ENCODE measurements at places on chromosomes 12 and 14.

GRCh38 chr14:92677087-92677668 lies 71.2 kb downstream of the LGMN start:
- no peak for DNase-seq

DNA sequence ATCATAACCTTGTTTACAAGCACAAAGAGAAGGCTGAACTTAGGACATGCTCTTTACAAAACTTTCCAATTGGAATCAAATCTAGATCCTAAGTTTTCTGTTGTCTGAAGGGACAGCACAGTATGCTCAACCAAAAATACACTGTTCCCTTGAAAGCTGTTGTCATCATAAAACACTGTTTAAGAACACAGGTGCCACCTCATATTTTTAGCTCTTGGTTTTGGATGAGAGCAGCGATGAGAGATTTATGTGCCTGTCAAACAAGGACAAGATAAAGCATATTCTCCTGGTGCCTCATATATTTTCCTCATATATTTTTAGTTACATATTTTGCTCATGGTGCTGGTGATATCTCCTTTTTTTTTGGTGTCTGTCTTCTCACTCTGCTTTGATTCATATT lies 788.4 kb downstream of the AACS start:
- no peak for DNase-seq

- DNase-seq, result no peak
Observed at GRCh38 chr12:92334552-92334951, 188.9 kb upstream of the BTG1 start.

- DNase-seq, result no peak
Observed at GRCh38 chr12:58877243-58877743, 43.0 kb downstream of the LRIG3 start.

GRCh38 chr12:109112720-109113465 lies 3.5 kb upstream of the ACACB start:
- no peak for DNase-seq

- DNase-seq, result no peak
Observed at GRCh38 chr14:95274874-95275273, 44.8 kb downstream of the CLMN start.

DNA sequence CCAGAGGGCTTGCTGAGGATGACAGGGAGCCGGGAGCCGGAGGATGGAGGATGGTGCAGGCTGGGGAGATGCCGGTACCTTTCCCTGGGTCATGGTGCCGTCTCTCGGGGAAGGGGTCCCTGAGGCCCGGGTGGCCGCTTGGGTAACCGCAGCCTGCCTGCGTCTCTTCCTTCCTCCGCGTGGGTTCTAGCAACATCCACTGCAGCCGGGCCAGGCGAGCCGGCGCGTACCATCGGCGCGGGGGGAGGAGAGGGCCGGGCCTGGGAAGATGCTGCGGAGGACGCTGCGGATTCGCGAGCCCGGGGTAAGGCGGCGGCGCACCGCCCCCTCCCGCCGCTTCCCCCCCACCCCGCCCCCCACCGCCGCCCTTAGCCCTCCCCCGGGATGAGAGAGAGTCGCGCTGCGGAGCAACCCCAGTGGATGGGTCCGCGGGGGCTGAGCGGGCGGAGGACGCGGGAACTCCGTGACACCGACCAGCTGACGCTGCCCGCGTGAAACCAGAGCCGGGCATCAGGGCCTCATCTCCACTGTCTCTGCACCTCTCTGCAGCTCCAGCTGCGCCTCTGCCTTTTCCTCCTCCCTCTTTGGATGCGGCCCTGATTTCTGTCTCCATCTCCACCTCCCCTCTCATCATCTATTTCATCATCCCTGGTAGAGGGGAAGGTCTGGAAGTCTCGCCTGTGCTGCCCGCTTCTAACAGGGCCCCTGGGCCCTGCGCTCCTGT lies at the start of gene FAIM2:
TSS of gene FAIM2 (minus strand) at position 201 of the 724 bp plus-strand sequence. CDS start at position 93, 108 bp downstream.
- no peak for DNase-seq

DNA sequence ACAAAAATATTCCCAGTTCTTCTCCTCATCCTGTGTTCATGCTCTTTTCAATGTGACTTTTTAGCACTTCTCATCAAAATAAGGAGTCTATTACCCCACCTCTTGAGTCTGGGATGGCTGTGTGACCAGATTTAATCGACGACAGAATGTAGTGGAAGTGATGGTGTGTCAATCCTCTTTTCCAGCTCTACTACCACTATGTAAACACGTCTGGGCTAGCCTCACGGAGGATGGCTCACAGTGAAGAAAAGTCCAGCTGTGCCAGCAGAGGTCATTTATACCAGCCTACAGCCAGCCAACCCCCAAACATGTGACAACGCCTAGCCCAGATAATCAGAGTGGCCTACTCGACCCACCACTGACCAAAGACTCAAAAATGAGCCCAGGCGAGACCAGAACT lies 37.3 kb upstream of the FGF6 start:
- no peak for DNase-seq

- DNase-seq, result no peak
Observed at GRCh38 chr14:51962711-51963110, 26.6 kb upstream of the RTRAF start.

DNA sequence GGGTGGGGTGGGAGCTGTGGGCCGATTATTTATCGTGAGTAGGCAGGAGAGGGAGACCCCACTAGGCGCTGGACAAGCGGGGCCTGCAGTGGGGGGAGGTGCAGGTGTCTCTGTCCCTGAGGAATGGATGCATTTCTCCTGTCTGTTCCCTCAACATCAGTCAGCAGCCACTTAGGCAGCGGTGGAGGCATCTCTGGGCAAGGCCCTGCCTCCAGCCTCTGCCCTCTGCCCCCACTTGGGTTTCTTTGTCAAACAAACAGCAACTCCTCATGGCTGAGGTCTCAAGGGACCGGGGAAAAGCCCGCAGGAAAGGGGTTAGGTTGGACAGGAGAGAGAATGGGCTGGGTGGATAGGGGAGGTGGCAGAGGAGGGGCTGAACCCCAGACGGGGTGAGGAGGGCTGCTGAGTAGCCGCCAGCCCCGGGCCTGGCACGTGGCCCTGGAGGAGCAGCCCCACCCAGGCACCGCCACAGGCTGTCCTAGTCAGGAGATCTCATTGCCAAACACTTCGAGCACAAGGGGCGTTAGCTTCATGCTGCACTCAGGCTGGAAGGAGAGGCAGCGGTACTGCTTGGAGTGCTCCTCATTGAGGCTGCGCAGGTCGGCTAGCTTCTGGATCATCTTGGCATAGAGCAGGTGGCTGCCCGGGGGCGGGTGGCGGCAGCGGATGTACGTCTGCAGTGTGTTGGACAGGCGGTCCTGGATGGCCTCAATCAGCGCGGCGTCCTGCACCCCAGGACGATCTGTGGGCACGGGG lies 24.7 kb upstream of the HDAC7 start:
- no peak for DNase-seq

DNA sequence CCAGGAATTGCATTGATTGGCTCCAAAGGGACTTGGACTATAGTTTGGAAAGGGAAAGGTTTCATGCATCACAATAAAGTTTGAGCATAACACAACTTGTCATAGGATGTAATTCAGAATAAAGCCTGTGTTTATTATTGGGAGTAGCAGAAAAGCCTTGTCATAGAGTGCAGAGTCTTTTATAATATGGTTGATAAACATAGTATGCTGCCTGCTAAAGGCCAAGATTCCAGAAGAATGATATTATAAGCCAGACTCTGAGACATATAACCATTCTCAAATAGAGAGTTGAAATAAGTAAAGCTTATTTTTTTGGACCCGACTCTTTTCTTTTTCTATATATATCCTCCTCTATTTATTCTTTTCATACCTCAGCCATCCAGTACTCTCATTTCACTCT lies 207.3 kb downstream of the LRIG3 start:
- DNase-seq, result no peak

DNA sequence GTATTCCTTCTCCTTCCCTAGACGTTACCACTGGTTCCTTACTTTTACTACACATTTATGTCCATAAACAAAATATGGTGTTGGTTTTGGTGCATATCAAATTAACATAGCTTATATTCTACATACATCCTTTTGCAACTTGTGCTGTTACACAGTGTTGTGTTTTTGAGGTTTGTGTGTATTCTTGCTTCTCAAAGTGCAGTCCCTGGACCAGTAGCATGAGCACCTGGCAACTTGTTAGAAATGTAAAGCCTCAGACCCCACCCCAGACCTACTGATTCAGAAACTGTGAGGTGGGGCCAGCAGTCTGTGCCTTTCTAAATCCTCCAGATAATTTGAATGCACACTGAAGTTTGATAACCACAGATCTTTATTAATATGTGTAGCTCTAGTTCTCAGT lies 65.9 kb downstream of the RNFT2 start:
- DNase-seq, result no peak

DNA sequence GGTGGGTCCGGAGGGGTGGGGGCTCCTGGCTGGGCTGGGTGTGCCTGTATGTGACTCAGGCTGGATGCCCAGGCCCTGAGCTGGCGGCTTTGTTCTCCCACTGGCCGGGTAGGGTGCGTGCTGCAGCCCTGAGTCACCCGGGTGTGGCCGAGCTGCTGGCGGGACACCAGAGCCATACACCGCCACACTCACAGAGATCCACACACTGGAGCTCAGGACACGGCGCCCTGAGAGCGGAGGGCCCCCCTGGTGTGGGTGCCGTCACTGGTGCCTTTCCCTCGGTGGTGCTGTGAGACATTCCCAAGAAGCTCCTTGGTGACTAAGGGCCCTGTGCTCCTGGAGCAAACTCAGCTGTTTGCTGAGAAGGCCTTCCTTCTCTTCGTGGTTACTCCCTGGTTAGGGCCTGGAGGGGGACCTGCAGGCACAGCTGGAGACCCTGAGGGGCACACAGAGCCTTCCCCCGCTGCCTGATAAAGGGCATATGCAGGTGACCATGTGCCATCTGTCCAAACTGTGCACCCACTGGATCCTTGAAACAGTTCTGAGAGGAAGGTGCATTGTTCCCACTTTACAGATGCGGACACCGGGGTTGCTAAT lies 44.3 kb downstream of the KRT80 start:
- no peak for DNase-seq
